Aorta (tissue), 5 donors: ENCODE measurements at places on chromosomes 5 and 9. TPM values are rescaled to one million over a fixed set of nuclear protein-coding genes. Genes with fewer than 3 reads are reported as not detected.

DNA sequence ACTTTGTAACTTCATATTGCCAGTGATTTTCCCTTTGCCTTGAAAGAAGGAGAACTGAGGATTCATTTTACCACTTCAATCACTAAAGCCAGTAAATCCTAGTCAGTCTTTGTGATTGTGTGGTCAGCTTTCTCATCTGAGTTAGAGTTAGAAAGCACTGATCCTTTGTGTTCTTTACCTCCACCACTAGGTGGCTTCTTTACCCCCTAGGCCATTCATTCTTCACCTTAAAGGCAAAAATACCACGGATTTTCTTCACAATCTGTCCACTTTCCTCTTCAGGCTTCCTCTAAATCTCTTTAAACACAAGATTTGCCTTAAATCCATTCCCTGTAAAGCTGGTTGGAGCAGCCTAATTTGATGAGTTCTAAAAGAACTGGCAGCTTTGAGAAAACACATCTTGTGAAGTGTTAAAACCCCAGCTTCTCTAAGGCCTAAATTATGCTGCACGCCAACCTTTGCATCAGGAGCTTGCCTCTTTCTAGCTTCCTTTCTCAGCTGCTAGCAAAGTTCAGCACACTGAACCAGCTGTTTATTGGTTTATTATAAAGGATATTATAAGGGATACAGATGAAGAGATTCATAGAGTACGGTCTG lies 20.4 kb downstream of the BDP1 start:
- H3K4me1 ChIP-seq, result no peaks in the 10 kb centered on the region
- no peak for DNase-seq
- peaks cover 1% of the 10 kb centered on the region for H3K36me3 ChIP-seq
- H3K27ac ChIP-seq, result no peak overlapping the region
- no peaks in the 10 kb centered on the region for H3K27me3 ChIP-seq

DNA sequence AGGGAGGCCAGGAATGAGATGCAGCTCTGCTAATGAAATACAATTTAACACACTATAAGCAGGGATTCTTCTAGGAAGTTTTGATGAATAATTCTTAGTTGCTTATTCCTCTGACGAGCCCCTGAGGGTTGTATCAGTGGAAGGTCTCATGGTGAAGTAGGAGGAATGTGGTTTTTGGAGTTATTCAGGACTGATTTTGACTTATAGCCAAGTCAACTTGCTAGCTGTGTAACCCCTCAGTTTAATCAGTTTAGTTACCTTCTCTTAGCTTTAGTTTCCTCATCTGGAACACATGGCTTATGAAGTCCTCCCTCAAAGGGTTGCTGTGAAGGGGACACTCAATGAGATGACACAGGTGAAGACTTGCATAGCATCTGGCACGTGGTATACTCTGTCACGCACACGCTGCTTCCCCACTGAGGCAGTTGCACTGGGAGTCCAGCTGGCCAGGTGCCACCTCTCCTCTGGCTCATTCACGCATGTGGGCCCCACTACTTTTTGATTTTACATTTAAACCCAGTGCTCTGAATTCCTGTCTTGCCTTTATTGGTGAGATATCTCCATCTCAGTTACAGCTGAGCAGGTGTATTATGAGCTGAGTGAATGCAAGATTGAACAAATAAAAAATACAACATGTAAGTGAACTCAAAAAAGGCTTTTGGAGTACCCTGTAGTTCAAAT lies 415.0 kb downstream of the ARHGEF28 start:
- no peak overlapping the region for H3K27ac ChIP-seq
- no peak for DNase-seq
- no peak overlapping the region for H3K4me3 ChIP-seq
- H3K36me3 ChIP-seq, result no peaks in the 10 kb centered on the region
- H3K27me3 ChIP-seq, result no peaks in the 10 kb centered on the region
- no peaks in the 10 kb centered on the region for H3K4me1 ChIP-seq

DNA sequence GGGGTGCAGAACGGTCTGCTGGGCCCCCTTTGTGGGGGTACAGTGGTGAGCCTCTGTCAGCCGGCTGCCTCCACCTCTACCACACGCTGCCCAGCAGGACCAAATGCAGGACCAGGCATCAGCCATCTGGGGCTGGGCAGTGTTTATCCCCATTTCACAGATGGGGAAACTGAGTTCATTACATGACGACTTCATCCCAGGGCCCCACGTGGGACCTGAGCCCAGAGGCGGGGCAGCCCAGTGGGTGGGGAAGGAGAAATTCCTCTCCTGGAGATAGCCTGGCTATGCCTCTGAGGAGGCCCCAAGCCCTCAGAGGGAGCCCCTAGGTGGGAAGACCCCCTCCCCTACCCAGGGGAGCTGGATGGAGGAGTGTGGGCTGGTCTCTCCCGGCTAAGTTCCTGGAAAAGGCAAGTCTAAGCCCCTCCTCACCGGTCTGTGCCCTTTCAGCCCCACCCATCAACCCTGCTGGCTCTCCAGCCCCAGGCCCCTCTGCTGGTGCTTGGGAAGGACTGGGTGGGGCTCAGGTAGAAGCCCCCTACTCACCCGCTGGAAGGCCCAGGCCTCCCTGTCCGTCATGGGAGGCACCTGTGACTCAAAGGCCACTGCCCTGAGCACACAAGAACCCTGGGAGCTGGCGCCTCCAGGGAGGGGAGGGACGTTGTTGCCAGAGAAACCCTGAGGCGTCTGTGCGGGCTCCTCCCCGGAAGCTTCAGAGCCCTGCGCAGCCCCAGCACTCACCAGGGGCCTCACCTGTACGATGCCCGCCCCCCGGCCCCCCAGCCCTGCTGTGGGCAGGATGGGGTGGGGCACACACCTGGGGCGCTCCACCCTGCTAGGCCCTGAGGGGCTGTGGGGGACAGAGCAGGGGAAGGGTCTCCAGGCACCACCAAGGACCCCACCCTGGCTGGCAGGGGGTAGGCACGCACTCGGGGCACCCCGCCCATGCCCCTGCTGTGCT lies 7.4 kb upstream of the CCDC187 start:
- no peak for DNase-seq
- H3K27ac ChIP-seq, result no peak overlapping the region
- no peaks in the 10 kb centered on the region for H3K27me3 ChIP-seq
- no peak overlapping the region for H3K4me3 ChIP-seq
- H3K4me1 ChIP-seq, result no peaks in the 10 kb centered on the region
- no peaks in the 10 kb centered on the region for H3K36me3 ChIP-seq

DNA sequence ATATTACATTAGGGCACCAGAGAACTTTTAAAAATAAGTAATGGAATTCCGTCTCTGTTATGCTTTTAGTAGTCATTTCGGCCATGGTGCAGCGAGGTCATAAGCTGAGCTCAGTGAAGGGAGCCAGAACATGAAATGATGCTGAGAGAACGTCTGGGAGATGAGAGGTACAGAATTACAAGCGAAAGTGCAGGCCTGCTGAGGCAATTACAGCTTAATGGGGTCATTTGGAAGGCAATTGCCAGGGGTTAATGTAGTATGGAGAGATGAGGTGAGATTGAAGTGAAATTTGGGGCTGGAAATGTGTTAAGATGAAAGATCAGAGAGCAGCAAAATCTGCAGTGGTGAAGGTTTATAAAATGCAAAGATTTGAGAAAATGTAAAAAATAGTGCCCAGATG lies 96.5 kb downstream of the PBX3 start:
- H3K36me3 ChIP-seq, result no peaks in the 10 kb centered on the region
- H3K4me3 ChIP-seq, result no peak overlapping the region
- no peak overlapping the region for H3K27ac ChIP-seq
- DNase-seq, result no peak

DNA sequence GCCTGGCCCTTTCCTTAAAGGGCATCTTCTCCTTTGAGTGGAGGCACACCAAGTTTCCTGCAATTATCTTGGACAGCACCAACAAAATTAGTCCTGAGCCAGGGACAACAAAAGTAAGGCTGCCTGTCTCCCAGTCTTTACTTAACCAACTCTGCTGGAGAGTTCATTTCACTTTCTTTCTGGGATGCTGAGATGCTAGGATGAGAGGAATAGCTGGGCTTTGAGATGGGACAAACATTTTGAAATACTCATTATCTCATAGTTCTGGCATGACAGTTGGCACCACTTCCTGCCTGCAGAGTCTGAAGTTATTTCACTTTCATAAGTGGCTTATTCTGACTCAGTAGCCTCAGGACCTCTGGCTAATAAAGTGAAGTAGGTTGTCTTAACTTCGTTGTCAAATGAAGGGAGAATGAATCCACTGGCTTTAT lies 157.0 kb downstream of the C9orf152 start:
- H3K4me3 ChIP-seq, result no peak overlapping the region
- DNase-seq, result no peak
- H3K36me3 ChIP-seq, result no peaks in the 10 kb centered on the region

GRCh38 chr9:102867488-102867887 lies 127.6 kb upstream of the CYLC2 start:
- no peak overlapping the region for H3K27ac ChIP-seq
- no peak for DNase-seq
- peaks cover 2% of the 10 kb centered on the region for H3K4me1 ChIP-seq

DNA sequence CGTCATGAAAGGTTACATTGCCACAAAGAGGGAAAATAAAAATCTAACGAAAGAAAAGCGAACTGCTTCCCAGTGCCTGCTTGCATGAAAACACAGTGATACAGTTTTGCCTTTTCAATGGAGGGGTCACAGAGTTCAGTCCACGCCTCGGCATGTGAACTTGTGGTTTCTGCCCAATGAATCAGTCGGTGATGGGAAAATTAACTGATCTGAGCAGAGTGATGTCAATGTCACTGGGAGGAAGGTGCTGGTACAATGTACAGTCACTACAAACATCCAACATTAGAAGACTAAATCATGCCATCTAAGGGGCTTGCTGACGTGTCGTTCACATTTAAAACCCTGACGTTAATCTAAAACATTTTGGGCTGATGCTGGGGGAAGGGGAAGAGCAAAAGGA lies 151.8 kb upstream of the MSX2 start:
- no peaks in the 10 kb centered on the region for H3K4me1 ChIP-seq
- no peaks in the 10 kb centered on the region for H3K36me3 ChIP-seq
- H3K27ac ChIP-seq, result no peak overlapping the region
- DNase-seq, result no peak
- no peak overlapping the region for H3K4me3 ChIP-seq

GRCh38 chr5:4855880-4856279 lies 284.2 kb upstream of the ADAMTS16 start:
- no peaks in the 10 kb centered on the region for H3K4me1 ChIP-seq

- H3K27me3 ChIP-seq, result no peaks in the 10 kb centered on the region
- H3K27ac ChIP-seq, result no peak overlapping the region
- DNase-seq, result no peak
Observed at GRCh38 chr5:89885670-89886069, 523.9 kb downstream of the CETN3 start.

Gene LMX1B
- 0.32 TPM for total RNA-seq

Gene CCDC183
- total RNA-seq, result 0.58 TPM

Gene WHRN
- 4.0 TPM for total RNA-seq

Gene ACOT12
- total RNA-seq, result 0.18 TPM
